T-helper 22 cell (primary cell): ENCODE measurements at places on chromosomes 1 and 21.

DNA sequence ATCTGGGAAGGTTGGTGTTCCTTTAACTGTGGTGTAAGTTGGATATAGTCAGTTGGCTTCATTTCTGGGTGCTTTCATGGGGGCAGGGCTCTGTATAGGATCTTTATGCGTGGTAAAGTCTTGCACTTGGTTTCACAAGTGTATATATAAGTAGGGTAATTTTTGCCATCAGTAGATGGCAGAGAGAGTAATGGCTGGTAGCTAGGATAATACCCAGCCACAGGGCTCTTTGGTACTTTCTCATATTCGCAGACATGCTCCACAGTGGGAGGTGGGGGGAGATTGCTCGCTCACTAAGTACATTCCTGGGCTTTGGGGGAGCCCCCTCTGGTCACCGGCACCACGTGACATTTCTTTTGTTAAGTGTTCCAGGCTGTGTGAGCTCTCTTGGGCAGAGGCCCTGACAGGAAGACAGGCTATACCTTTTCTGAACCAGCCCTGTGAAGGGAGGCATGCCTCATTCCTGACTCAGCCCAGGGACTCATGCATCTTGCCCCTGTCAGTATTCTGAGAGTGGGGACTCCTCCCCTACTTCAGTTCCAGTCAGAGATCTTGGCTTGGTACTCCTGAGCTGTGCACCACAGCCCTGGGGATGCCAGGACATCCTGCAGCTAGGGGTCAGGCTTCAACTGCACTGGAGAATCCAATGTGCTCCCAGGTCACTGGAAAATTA is 37.6 kb downstream of the FCRL2 start:
- no peak for DNase-seq

GRCh38 chr1:86504137-86504479 is 35.4 kb downstream of the CLCA1 start:
- DNase-seq: no peak

- no peak for DNase-seq
These were observed 335.9 kb upstream of the DPYD start for GRCh38 chr1:98256700-98257099.

DNA sequence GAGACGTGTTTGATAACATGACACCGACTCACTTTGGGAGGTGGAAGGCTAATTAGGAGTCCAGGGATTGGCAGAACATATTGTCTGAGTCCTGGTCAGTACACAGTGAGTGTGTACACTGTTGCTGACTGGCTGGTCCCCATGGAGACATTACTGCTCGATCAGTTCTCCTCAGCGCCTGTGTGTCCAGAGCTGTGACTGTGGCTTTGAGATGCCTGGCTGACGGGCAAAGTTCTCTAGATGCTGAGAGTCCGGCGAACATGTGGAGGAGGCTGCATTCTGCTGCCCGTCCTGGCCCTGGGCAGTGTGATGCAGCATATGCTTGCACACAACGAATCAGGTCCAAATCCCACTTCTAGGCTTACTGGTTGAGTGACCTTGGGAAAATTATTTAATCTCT is 280.1 kb upstream of the ST6GALNAC5 start:
- no peak for DNase-seq

GRCh38 chr1:162006081-162006480 is 17.6 kb downstream of the OLFML2B start:
- no peak for DNase-seq

- DNase-seq: no peak
These were observed 227.4 kb downstream of the SDCCAG8 start for GRCh38 chr1:243483071-243483771.

DNA sequence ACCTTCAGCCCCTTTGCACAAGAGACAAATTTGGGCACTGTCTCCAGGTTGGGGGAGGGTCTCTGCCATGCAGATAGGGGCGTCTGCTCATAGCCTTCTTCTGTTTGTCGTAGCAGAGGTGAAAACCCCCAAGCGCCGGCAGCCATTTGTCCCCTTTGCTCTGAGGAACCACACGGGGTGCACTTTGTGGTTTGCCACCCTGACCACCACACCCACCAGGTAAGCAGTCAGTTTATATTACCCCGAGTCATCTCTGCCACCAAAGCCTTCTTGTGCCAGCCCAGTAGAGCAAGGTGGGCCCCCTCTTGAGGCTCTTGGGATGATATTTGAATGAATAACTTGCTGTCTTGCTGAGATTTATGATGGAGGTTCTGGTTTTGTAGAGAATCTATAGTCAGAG is 111.8 kb downstream of the VPS13D start:
- no peak for DNase-seq

DNA sequence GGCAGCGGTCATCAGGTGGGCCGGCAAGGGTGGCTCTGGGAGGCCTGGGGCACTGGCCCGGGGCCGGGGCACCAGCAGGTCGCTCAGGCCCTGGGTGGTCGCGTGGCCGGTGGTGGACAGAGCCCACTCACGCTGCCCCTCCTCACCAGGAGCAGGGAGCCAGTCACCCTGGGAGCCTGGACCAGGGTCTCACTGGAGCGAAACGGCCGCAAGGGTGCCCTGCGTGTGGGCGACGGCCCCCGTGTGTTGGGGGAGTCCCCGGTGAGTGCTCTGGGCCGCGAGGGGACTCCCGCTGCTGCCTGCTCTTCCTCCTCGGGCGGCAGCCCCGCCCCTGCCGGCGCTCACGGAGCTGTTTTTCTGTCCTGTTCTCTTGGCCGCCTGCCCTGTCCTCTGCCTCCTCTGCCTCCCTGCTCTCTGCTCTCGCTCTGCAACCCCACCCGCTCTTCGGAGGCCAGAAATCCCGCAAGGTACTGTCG is 23.5 kb downstream of the RNF223 start:
- DNase-seq: no peak

DNA sequence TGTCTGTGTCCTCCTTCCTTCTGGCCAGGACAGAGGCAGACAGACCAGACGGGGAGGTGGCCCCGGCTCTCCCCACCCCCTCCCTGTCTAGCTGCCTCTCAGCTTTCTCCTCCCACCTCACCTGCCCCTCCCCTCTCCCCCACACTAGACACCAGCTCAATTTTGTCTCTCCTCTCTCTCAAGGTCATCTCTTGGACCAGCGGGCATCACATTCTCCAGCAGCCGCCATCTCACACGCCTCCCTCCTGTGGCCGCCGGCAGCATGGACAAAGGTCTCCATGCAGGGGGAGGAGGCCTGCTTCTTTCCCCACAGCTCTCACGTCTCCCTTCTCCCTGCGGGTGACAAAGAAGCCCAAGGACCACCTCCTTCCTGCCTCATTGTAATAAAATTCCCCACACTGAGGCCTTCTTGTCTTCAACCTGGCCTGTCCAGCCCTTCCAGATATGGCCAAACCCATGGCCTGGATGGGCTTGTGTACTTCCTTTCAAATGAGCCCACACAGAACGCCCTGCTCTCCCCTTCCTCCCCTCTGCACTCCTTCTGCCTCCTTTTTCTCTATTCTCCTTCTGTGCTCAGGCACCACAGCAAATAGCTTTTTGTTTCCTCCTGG is 14.6 kb downstream of the OPTC start:
- no peak for DNase-seq

- no peak for DNase-seq
These were observed 27.4 kb downstream of the LGALS8 start for GRCh38 chr1:236550961-236551851.

GRCh38 chr1:231215681-231216385 is 25.2 kb upstream of the GNPAT start:
- no peak for DNase-seq

DNA sequence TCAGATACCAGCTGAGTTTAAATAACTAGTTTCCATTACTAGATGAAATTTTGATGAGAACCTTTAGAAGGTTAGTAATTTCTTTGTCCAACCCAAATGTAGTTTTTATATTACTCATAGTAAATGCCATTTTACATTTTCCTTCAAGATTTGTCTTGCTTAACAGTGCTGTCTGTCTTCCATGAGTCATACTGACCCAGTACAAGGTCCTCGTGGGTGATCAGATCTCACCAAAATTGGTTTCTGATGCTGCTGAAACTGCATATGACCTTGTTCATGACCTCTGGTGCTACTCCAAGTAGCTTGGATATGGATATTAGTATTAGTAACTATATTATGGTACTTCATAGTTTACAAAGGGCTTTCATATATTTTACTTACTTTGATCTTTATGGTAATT is 207.1 kb downstream of the RYR2 start:
- no peak for DNase-seq
